SW480 (cell line): ENCODE measurements at places on chromosomes 4 and X.
A peak's percentile ranks its signal among the peaks of the same experiment; 100 is the strongest.

- DNase-seq = no peak
Observed at GRCh38 chr4:99402765-99403164, 32.4 kb downstream of the ADH7 start.

GRCh38 chr4:19806865-19807264 lies 444.8 kb upstream of the SLIT2 start:
- DNase-seq = no peak

DNA sequence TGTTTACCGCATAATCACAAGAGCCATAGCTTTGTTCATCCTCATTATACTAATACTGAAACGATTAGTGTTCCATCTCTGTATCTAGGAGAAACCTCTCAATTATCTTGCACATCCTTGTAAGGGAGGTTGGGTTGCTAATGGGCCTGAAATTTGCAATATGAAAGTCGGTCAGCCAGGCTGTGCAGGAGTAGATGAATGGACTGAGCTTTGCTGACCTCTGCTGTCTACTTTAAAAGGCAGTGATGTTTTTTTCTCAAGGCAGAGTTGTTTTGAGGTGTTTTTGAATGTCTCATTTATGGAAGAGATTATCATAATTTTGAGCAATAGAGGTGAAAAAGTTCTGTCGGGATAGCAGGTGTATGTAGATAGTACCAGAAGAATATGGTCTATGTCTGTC lies 47.9 kb upstream of the LINC00632 start:
- DNase-seq = peak; percentile 3

- DNase-seq = no peak
Observed at GRCh38 chr4:6912441-6912840, 2.8 kb downstream of the TBC1D14 start.

DNA sequence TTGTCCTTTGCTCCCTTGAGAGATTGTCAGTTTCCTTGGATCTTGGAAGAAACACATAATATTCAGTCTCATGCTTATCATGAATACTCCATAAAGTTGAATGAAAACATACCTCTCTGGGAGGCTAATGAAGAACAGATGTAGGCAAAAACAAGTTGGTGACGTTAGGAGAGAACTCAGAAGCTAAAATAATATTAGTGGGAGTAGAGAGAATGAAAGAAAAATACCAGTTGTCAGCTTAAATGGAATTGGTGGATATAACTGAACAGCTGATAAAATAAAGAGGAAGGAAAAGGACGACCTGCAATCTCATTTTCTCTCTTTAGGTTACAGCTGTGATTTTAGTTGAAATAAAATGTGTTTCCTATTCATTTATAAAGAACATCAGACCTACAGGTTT lies 124.8 kb downstream of the SNCA start:
- DNase-seq = no peak

DNA sequence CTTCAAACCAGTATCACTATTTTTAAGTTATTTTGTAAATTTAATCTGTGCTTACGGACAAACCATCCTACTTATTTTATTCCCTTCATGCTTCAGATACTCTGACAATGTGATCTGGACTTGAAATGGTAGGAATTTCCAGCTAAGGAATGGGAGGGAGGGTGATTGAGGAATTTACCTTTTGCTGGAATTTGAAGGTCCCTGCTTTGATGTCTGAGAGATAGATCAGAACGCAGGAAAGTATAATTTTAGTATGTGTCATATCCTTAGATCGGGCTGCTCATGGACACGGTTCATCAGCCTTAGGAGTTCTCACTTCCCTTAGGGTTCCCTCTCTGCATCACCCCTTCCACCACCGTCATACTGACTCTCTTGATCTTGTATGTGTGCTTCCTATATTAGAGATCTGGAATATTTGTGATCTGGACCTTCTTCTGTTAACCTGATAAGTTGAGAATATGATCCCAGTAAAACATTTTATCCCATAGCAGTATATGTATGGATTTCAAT lies 16.8 kb downstream of the OCRL start:
- no peak for DNase-seq

- no peak for DNase-seq
Observed at GRCh38 chr4:16056681-16057385, 27.0 kb downstream of the PROM1 start.

DNA sequence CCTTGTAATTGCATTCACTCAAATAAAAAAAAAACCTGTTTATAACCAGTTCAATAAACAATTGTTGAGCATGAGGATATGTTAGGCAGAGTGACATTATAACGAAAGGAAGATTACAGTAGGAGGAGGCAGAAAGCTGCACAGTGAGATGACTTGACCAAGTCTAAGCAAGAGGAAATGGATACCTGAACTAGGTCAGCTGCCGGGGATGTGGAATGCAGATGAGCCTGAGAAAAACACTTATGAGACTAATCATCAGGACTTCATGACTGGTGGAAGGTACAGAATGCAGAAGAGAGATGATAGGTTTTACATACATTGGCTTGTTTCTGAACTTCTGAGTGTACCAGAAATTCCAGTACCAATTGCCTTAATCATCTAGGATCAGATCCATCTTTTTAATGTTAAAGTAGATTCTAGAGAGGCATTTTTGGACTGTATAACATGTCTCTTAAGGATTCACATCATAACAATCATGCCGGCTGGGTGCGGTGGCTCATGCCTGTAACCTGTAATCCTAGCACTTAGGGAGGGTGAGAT lies 208.1 kb upstream of the PPP3CA start:
- DNase-seq = no peak

DNA sequence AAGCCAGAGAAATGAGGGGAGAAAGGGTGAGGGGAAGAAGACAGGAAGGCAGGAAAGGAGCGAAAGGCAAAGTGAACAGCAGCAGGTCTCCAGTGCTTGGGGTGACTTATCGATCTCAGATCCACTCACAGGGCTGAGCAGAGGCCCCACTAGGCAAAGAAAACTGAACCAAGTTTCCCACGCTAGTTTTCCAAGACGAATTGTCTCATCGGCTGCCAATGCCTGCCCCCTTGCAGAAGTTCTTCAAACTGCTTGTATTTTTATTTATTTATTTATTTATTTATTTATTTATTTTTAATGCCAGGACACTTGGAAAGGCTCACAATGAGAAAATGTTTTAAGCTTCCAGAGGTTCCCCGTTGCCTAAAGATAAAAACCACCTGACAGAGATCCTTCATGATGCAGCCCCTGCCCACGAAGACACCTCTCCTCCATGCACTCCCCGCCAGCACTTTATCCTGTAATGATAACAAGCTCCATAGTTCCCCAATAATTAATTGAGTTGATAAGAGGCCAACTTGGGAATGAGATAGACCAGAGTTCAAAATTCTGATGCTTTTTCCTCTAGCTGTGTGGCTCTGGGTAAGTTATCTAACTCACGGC lies 43.2 kb downstream of the QDPR start:
- DNase-seq = peak; percentile 5

- no peak for DNase-seq
Observed at GRCh38 chr4:126271292-126271691, 956.5 kb downstream of the FAT4 start.

DNA sequence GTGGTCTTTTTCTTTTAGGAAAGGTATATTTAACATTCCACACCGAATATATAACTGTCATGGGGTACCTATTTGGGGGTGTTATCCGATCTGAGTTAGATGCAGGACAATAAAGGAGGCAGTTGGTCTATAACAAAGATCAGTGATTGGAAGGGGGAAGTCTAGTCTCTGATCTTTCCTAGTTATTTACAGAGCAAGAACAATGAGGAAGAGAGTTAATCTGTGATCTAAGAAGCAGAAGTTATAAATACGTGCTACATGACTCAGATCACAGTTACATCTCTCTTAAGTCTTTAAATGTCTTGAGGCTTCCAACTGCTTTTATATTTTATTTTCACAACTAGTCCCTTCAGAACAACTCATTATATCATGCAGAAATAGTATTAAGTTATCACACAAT lies 33.2 kb upstream of the ARMCX4 start:
- DNase-seq = no peak

GRCh38 chr4:161823450-161823849 lies 340.4 kb downstream of the FSTL5 start:
- no peak for DNase-seq

GRCh38 chr4:154660052-154660451 lies 47.6 kb upstream of the FGG start:
- no peak for DNase-seq

DNA sequence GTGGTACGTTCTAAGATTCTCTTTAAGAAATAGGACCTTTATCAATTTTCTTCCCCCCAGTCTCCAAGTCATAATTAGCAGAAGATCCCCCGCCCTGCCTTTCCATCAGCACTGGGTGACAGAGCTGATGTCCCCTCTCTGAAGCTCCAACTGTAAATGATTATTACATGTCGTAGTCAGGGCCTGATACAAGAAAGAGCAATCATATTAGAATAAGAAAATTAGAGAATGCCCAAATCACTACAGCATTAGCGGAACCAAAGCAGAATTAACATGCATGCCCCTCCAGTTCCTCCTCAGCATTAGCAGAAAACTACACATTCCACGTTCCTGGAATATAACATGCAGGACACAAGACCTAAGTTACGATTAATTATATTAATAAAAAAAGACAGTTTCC lies 717 bp downstream of the GPM6B start:
- DNase-seq = no peak

DNA sequence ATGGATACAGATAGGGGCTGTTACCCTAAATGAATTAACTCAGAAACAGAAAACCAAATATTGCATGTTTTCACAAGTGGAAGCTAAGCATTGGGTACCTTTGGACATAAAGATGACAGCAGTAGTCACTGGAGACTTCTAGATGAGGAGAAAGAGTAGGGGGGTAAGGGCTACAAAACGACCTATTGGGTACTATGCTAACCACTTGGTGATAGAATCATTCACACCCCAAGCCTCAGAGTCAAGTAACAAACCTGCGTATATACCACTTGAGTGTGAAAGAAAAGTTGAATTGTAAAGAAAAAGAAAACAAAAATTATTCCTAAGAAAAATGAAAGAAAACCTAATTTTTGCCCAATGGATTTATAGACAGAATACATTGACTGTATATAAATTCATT lies 7.7 kb upstream of the ARAP2 start:
- DNase-seq = no peak

DNA sequence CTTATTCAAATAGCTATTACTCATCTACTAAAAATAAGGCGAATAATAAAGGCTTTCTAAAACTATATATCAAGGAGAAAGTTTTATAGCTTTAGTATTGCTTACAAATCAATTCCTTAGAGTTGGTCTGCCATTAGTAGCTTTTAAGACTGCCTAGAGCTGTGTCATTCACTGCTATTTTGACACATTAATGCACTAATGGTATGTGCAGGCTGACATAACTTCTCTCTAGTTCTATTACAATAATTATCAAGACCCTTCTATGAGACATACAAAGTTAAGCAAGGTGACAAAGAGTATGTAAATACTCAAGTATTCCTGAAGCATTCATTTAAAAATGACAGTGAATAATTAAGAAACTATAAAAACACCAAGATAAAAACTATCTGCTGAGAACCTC lies 625.3 kb downstream of the STPG2 start:
- DNase-seq = no peak

DNA sequence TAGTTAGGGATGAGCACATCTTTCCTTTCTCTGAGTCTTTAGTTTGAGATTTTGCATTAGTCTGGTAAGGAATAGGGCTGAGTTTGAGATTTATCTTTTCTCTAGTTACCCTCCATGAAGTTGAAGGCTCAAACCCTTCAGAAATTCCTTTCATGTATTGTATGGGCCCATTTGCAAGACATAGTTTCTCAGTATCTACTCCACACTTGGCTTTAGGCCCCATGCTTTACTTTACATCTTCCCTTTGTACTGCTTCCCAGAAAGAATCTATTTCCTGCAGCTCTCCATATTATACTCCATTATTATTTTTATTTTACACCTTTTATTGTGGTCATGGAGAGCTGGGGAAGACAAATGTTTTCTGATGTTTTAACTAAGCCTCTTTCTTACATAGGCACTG lies 1038.2 kb downstream of the TECRL start:
- DNase-seq = no peak

- peak; percentile 35 for DNase-seq
Observed at GRCh38 chr4:152957437-152958171, 21.5 kb downstream of the FHDC1 start.

- DNase-seq = no peak
Observed at GRCh38 chr4:123653236-123653635, 256.6 kb downstream of the SPRY1 start.

DNA sequence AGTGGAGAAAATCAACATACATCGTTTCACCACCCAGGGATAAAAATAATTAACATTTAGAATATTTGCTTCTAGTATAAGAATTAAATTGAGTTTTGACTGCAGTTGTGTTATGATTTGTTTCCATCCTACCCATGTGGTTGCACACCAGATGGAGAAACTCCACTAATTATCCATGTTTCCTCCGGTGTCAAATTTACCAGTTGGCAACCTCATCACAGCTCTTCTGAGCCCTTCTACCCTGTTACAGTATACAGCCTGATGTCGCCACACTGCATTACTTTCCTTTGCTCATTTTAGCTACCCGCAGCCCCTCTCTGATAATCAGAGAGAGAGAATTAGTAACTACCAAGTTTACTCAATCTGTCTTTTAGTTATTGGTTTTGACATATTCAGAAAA lies 411.2 kb downstream of the DTHD1 start:
- DNase-seq = no peak

DNA sequence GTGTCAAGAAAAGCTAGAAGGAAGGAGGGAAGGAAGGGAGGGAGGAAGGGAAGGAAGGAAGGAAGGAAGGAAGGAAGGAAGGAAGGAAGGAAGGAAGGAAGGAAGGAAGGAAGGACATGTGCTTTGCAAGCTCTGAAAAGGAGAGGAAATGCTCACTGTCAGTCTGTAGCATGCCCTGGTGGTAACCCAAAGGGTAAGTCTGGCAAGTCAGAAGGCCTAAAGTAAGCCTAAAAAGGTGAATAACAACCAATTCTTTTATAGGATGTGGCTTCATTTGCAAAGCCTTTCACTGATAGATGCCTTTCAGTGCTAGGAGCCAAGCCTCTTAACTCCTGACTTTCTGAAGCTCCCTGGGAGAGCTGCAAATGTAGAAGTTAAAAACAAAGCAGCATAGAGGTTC lies 542.6 kb downstream of the CFAP47 start:
- DNase-seq = no peak

DNA sequence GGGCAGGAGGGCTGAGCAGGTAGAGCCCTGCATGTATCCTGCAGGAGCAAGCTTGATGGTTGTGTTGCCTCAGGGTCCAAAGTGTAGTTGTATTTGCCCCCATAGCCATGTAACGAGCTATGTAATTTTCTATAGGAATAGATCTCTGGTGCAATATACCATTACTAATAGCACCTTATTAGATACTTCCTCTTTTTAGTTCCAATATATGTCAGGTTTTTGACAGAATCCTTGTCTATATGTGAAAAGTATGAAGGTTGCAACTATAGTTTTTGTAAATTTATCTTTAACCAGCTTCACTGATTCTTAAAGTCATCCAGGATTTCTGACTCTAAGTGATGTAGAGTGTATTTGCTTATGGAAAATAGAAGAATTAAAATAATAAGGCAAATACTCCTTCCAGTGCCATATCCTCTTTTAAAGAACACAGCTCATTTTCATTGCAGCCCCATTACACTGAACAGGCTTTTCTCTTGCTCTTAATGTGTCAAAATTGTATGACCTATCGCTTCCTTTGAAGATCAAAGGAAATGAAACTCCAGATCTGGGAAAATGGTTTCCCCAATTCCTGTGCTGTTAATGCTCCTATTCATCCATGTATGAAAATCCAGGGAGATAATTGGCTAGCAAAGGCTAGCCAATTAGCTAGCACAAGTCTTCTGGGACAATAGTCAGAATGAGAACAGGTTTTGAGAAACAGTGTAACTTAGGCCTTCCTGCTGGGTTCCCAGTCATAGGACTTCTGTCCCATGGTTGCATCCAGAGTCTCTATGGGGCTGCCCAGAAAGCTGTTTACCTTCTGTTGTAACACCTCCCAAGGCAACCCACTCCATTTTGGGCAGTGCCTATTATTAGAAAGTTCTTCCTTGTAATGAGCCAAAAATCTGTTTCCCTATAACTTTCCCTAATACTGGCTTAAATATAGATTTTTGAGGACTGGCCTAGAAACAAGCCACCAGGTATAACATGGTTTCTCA lies 90.6 kb downstream of the TSPAN7 start:
- DNase-seq = peak; percentile 60
